ENCODE measurements at places on chromosomes 16 and 17.
A peak's percentile ranks its signal among the peaks of the same experiment; 100 is the strongest.

DNA sequence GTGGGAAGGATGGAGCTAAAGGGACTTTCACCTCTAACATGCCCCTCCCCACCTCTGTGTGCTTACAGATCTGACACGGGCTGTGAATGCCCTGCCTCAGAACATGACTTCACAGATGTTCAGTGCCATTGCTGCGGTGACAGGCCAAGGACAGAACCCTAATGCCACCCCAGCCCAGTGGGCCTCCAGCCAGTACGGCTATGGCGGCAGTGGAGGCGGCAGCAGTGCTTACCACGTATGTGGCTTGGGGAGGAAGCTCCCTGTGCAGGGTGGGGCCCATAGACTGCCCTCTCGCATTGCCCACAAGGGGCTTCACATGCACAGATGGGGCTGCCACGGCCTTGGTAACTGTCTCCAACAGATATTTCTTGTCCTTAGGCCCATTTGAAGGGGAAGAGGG is 11.4 kb downstream of the PROCA1 start:
- no peak for DNase-seq

- no peak for DNase-seq
Measured at GRCh38 chr17:4968486-4969046, 949 bp upstream of the SPAG7 start.

GRCh38 chr16:4200000-4200780 is 41.7 kb downstream of the SRL start:
- no peak for DNase-seq

DNA sequence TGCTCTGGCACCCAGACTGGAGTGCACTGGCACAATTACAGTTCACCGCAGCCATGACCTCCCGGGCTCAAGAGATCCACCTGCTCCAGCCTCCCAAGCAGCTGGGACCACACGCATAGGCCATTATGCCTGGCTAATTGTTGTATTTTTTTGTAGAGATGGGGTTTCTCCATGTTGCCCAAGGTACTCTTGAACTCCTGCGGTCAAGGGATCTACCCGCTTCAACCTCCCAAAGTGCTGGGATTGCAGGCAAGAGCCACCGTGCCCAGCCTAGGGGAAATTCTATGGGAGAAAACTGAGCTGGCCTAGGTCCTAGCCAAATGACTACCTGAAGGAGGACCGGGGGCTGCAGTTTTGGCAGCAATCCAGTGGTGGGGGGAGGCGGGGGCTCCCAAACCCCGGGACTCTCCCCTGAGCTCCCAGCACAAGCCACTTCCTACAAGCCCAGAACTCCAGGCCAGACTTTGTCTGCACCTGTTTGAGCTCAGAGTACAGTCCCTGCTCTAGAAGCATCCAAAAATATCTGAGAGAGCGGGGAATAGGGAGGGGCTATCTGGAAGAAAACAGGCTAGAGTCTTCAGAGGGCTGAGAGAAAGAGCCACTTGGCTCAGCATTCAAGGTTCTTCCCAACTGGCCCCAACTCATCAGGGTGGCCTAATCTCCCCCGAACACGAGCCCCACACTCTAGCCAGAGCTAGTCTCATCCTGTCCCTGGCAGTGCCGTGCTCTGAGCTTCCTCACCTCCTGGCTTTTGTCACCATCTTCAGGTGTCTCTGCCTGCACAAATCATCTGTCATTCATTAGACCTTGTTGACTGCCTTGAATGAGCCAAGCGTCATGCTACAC is 9.1 kb downstream of the SRL start:
- no peak for DNase-seq

DNA sequence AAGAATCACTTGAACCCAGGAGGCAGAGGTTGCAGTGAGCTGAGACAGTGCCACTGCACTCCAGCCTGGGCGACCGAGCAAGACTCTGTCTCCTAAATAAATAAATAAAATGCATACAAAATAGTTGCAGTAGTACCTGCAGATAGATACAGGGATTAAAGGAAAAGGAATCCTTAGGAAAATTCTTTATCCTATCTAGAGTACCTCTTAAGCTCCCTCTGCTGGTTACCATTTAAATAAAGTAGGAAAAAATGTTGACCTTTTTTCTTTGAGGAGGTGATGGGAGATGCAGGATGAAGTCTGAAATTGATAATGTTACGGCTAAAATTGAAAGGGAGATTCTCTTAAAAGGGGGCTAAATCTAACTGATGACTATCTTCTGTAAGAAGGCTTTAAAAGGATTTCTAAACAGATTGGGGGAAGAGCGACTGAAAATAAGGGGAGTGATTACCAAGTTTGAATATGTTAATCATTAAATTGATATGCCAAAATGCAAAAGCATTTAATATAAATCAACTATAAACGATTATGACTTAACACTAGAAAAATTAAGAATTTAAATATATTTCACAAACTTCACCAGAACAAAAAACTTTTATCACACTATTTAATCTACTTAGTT is 29.4 kb downstream of the C16orf87 start:
- DNase-seq, result no peak

- no peak for DNase-seq
Measured at GRCh38 chr16:3478242-3478925, 16.9 kb downstream of the C16orf90 start.

GRCh38 chr16:23952128-23952970 is 116.6 kb downstream of the PRKCB start:
- peak; percentile 15 for DNase-seq

DNA sequence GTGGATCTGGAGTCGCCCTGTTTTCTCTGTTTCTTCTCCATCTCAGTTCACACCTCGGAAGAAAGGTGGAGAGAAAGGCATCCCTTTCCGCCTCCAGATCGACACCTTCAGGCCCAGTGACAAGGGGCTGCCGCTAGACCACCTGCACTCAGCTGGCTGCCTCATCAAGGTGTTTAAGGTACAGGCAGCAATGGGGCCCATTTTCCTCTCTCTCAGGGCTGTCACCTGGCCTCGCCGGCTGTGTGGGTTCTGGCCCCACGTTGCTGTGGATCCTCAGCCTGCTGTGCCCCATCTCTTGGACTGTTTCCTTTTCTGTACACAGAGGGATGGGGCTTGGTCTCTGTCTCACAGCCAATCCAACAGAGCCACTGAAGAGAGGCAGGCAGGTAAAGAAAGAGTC is 17.4 kb upstream of the STAC2 start:
- no peak for DNase-seq

DNA sequence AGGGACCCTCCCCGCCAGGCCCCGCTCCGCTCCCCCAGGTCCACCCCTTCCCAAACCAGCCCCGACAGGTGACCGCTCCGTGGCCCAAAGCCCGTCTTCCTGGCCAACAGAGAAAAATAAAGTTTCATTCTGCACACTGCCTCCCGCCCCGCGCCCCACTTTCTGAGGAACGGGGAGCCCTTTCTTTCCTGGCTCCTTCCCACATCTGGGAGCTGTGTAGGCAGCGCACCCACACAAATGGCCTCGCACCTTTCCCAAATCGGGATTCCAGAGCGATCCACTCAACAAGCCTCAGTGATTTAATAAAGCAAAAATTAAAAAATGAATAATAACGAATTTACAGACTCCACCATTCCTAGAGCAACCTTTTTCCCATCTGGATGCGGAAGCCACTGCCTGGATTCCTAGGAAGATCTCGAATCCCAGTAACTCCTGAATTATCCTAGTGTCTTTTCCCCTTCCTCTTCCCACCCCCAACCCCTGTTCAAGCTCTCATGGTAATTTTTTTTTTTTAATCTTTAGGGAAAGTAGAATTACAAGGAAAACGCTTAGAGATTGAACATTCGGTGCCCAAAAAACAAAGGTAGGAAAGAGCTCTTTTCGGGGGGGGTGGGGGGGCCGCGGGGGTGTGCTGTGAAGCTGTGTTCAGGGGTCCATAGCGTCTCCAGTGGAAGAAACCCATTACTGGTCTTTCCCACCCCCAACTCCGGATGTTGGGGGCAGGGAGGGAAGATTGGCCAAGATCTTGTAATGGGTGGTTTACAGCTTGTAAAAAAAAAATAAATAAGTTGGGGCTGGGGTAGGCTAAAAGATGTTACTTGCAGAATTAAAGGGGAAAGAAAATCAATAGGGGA is 1.6 kb downstream of the IGF2BP1 start:
- no peak for DNase-seq

- DNase-seq, result no peak
Measured at GRCh38 chr16:25771216-25771615, 79.5 kb downstream of the HS3ST4 start.

GRCh38 chr16:77970371-77970770 is 52.0 kb upstream of the CLEC3A start:
- DNase-seq, result no peak

GRCh38 chr17:65729207-65729606 is 167.8 kb upstream of the AXIN2 start:
- DNase-seq, result no peak

- no peak for DNase-seq
Measured at GRCh38 chr16:11708421-11708820, 34.2 kb downstream of the TXNDC11 start.

All from stimulated activated CD8-positive, alpha-beta memory T cell treated with anti-CD3 and anti-CD28 coated beads, Interleukin-4, amount 100 ng/mL, for 4 hours (primary cell).